Neural crest cell (in vitro differentiated cells): ENCODE measurements at places on chromosomes 13 and 19. TPM values are rescaled to one million over a fixed set of nuclear protein-coding genes. Genes with fewer than 3 reads are reported as not detected.

GRCh38 chr19:40682431-40682964 lies 8.0 kb downstream of the NUMBL start:
- DNase-seq = no peak

DNA sequence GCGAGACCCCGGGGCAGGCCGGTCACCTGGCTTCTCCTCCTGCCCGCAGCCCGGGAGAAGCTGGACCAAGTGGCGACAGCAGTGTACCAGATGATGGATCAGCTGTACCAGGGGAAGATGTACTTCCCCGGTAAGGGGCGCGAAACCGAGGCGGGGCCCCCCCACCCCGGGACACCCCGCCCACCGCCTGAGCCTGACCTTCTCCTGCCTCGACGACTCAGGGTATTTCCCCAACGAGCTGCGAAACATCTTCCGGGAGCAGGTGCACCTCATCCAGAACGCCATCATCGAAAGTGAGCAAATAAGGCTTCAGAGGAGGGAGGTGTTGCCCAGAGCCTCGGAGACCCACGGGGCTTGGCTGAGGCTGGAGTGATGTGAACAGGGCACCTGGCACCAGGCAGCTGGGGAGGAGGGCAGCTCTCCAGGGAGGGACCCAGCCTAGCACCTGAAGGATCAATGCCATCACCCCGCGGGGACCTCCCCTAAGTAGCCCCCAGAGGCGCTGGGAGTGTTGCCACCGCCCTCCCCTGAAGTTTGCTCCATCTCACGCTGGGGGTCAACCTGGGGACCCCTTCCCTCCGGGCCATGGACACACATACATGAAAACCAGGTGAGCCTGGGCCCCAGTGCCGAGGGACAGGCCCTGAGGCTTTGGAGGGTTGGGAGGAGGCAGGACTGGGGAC lies 629 bp downstream of the IZUMO4 start:
- no peak for DNase-seq

Gene C5AR1
- total RNA-seq = 0.44 TPM in 1 of 2 replicates, not detected in the other

Gene FAM124A
- 3.7 and 3.8 TPM in 2 replicates for total RNA-seq
